ENCODE measurements at places on chromosomes 4 and X. TPM values are rescaled to one million over a fixed set of nuclear protein-coding genes. Genes with fewer than 3 reads are reported as not detected.
A peak's percentile ranks its signal among the peaks of the same experiment; 100 is the strongest.

DNA sequence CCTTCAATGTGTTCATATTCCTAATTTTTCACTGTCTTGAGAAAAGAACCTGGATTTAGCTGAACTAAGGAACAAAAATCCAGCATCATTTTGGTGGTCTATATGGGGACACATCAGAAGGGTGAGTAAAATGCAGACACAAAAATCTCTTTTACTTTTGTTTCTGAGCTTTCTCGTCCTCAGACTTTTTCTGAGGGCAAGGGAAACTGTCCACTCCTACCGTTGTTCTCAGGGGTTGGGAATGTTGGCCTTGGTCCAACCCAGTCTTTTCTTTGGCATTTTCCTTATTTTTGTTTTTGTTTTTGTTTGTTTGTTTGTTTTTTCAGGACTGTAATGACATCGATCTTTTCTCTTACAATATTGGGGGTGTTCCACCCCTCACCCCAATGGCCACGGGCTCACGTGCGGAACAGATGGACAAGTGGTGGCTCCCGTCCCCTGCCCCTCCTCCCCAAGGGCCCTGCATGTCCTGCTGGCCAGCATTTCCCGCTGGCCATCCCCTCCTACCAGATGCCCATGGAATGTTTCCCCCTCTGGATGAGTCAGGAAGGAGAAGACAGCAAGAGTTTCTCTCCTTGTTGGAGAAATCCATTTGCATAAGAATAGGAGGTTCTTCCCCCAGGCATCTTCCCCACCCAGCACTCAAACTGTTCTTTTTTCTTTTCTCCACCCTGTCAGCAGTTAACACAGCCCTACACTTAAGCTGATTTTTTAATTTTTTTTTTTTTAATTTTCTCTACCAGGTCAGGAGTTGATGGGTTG lies 305.4 kb upstream of the NDST4 start:
- H3K27me3 ChIP-seq, result no peaks in the 10 kb centered on the region
- H3K36me3 ChIP-seq, result no peaks in the 10 kb centered on the region
- no peak overlapping the region for H3K4me3 ChIP-seq
- H3K27ac ChIP-seq, result no peak overlapping the region
- DNase-seq, result no peak

GRCh38 chr4:24632011-24632410 lies 47.7 kb upstream of the DHX15 start:
- no peak overlapping the region for H3K27ac ChIP-seq
- H3K36me3 ChIP-seq, result no peaks in the 10 kb centered on the region
- DNase-seq, result no peak
- no peaks in the 10 kb centered on the region for H3K27me3 ChIP-seq
- H3K4me1 ChIP-seq, result no peaks in the 10 kb centered on the region

DNA sequence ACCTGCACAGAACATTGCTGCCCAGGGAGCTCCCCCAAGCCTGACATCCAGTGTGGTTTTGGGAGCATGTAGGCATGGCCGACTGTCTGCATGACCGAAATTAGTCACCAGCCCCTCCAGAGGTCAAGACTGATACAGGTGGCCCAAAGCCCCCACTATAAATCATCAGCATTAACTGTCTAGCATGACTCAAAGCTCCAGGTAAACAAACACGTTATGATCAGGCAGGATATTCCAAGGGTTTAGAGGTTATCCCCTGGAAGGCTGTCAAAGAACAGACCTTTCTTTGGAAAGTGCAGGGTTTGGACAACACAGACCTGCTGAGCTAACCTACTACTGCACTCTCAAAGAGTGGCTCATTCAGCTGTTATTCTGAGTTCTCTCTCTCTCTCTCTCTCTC lies 2.1 kb upstream of the FAM9A start:
- H3K36me3 ChIP-seq, result no peaks in the 10 kb centered on the region
- no peaks in the 10 kb centered on the region for H3K27me3 ChIP-seq
- no peak overlapping the region for H3K4me3 ChIP-seq
- H3K27ac ChIP-seq, result no peak overlapping the region
- H3K4me1 ChIP-seq, result no peaks in the 10 kb centered on the region

DNA sequence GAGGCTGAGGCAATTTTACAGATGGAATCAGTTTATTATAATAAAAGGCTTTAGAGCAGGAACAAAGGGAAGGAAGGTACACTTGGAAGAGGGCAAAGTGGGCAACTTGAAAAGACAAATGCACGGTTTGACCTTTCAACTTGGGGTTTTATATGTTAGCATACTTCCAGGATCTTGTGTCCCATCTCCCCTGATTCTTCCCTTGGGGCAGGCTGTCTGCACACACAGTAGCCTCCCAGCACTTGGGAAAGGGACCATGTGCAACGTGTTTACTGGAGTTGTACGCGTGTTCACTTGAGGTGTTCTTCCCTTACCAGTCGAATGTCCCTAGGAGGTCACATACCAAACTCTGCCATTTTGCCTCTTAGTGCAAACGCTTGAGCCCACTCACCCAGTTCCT lies 7.3 kb downstream of the PPA2 start:
- H3K4me1 ChIP-seq, result peaks cover 8% of the 10 kb centered on the region
- H3K4me3 ChIP-seq, result no peak overlapping the region
- no peak for DNase-seq
- H3K27ac ChIP-seq, result no peak overlapping the region
- H3K36me3 ChIP-seq, result 0 out of 2 replicates have a peak, but pooled peaks cover 3% of the 10 kb centered on the region
- no peaks in the 10 kb centered on the region for H3K27me3 ChIP-seq

DNA sequence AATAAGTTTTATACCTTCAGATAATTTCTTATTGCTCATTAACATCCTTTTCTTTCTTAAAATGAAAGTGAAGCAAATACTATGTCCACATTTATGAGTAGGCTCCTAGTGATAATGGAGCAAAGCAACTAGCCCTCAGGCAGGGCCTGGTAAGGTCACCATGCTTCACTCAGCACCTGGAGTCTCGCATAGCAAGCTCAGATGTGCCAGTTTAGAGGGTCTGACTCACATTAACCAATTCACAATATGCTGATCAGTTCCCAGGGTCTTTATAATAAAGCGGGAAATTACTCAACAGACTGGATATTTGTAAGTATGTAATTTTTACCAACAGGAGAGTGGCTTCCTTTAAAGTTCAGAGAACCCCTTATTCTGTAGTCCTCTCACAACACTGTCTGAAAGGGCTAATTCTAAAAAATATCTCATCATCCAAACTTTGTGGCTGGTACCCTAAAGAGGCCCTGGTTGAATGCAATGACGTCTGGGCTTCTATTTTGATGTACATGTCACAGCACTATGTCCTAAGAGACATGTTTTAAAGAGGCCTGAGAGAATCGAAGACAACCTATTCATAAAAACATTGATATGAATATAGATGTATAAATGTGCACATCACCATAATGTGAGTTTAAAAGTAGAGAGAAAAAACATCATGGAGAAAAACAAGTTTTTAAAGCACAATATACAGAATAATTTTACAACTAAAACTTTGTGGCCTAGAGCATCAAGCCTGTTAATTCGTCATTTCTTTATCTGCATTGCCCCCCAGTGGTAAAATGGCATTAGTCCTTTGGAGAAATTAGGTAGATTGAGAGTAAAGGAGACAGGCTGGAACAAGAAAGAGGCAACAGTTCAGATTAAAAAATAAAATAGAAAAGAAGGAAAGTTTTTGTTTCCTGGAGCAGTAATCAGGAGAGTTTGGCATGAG lies 44.3 kb downstream of the IL21 start:
- no peaks in the 10 kb centered on the region for H3K36me3 ChIP-seq
- H3K27me3 ChIP-seq, result no peaks in the 10 kb centered on the region
- peaks cover 7% of the 10 kb centered on the region for H3K4me1 ChIP-seq
- peak; percentile 71 for DNase-seq
- no peak overlapping the region for H3K4me3 ChIP-seq

DNA sequence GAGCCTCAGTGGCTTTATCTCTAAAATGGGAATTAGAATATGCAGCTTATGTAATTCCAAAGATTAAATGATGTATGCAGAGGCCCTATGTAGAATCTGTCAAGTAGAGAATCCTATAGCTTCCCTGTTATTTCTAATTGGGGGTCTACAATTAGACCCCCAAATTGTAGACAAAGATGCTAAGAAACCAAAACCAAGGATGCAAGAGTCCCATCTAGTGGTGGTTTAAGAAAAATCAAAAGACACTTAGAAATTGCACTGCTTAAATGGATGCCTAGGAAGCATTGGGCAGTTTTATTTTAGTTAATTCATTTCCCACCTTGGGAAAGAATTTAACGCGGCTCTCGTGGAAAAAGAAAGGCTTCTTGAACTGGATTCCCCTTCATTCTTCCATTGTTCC lies 115.2 kb downstream of the GABRA2 start:
- no peak overlapping the region for H3K27ac ChIP-seq
- no peaks in the 10 kb centered on the region for H3K36me3 ChIP-seq
- no peak overlapping the region for H3K4me3 ChIP-seq
- H3K27me3 ChIP-seq, result no peaks in the 10 kb centered on the region

- H3K27me3 ChIP-seq, result no peaks in the 10 kb centered on the region
- no peak overlapping the region for H3K4me3 ChIP-seq
- no peak overlapping the region for H3K27ac ChIP-seq
- H3K4me1 ChIP-seq, result peaks cover 9% of the 10 kb centered on the region
Measured at GRCh38 chr4:103105558-103106356, 6.1 kb upstream of the BDH2 start.

The C4orf54 gene
- not detected for total RNA-seq

The HSD17B11 gene
- total RNA-seq, result 37.0 TPM

The MAGEA3 gene
- total RNA-seq, result not detected

Data from GM23248 (cell line).